ENCODE measurements at places on chromosomes 7 and 10.

DNA sequence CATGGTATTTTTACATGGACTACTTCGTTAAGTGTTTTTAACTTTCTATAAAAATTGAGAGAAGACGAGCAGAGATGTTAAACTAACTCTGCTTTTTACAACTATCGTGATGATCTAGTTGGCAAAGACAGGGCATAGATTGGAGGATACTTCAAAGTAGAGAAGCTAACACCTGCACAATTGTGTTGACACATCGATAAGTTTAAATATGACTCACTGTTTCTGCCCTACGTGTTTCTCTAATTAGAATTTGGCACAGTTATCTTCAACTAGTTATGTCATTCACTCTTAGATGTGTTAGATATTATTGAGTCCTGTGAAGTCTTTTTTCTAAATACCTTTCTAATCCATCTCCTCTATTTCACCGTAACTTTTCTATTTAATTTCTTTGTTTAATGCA, 68.5 kb upstream of the FERD3L start:
- DNase-seq: no peak

- DNase-seq: peak; percentile 34
Observed at GRCh38 chr7:128459394-128459878, 3.8 kb downstream of the HILPDA start.

GRCh38 chr7:43083106-43083505, 29.3 kb upstream of the HECW1 start:
- DNase-seq: no peak

- DNase-seq: no peak
Observed at GRCh38 chr7:10855583-10855982, 118.1 kb upstream of the PHF14 start.

- DNase-seq: no peak
Observed at GRCh38 chr7:67470256-67470751, 473.7 kb downstream of the TYW1 start.

DNA sequence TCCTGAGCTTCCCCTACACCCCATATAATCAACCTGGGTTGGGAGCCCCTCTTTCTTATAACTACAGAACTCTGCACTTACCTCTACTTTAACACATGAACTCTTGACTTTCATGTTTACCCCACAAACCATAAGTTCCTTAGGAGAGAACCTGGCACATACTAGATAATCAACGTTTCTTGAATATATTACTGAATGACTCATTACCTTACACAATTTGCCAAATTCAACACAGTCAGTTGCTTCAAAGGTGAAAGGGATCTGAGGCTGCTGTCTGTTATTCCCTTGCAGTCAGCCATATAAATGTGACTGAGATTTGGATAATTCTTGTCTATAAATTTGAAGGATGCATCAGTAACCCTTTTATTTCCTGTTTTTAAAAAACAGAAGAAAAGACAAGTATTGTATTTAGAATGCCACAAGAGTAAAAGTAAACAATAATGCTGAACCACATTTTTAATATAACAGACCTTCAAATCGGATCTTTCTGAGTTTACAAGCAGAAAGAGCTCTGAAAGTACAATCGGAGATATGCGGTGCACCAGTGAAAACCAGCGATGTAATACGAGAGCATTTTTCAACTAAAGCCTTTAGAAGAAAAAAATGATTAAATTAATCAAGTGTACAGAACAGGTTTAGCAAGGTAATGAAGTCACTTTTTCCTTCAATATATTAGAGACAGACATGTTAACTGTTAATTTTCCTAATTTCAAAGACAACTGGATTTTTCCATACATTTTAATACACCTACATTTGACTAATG, 29.5 kb upstream of the LRRC17 start:
- DNase-seq: no peak

GRCh38 chr10:91034494-91035159, 113.7 kb upstream of the ANKRD1 start:
- DNase-seq: peak; percentile 61

GRCh38 chr10:78362406-78363022, 328.9 kb downstream of the RPS24 start:
- no peak for DNase-seq

DNA sequence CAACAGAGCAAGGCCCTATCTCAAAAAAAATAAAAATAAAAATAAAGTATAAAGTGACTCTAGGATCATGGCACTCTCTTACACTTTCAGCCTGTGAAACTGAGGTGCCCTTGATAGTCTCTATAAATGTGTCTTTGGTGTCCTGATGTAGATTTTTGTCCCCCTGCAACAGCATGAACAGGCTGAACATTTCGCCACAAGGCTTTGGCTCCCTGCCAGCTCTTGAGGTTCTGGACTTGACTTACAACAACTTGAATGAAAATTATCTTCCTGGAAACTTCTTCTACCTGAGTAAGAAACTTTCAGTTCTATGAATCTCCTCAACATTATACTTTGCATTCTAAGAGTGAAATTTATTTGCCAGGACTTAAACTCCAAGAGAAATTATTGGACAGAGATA, 48.1 kb upstream of the BMS1 start:
- no peak for DNase-seq

DNA sequence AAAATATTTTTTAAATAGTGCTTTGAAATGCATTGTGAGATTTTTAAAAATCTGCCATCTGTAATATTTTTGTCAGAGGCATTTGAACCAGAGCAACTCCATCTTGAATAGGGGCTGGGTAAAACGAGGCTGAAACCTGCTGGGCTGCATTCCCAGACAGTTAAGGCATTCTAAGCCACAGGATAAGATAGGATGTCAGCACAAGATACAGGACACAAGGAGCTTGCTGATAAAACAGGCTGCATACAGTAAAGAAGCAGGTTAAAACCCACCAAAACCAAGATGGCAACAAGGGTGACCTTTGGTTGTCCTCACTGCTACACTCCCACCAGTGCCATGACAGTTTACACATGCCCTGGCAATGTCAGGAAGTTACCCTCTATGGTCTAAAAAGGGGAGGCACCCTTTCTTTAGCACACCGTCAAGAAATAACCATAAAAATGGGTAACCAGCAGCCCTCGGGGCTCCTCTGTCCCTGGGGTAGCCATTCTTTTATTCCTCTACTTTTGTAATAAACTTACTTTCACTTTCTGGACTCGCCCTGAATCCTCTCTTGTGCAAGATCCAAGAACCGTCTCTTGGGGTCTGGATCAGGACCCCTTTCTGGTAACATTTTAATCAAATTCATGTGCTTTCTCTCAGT, 273.7 kb downstream of the SEMA3D start:
- DNase-seq: no peak

DNA sequence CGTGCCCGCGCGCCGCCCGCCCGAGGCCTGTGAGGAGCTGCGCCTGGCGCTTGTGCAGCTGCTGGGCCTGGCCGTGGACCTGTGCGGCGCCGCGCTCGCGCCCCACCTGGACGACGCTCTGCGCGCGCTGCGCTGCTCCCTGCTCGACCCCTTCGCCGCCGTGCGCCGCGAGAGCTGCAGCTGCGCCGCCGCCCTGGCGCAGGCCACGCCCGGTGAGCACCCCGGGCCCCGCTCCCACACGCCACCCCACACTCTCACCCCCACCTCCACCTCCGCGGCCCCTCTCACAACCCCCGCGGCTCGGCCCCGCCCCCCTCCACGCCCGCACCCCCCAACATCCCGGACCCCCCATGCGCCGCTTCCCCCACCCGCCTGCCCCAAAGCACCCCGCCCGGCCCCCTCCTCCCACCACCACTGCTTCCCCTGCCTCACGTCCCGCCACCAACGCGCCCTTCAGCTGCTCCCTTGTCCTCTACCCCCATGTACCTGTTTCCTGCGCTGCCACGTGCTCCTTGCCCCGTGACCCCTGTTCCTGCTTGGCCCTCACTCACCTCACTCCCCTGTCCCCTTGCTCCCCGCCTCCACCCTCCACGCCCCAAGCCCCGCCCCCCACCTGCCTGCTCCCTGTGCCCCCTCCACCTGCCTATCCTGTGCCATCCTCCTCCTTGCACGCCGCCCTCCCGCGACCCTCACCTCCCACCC, at the start of gene PRKAR1B:
PRKAR1B (minus strand) TSS at position 178 of the 702 bp plus-strand sequence. CDS start 15,776 bp downstream, outside the sequence.
- DNase-seq: no peak

GRCh38 chr7:47413526-47414341, 168.2 kb downstream of the TNS3 start:
- no peak for DNase-seq

DNA sequence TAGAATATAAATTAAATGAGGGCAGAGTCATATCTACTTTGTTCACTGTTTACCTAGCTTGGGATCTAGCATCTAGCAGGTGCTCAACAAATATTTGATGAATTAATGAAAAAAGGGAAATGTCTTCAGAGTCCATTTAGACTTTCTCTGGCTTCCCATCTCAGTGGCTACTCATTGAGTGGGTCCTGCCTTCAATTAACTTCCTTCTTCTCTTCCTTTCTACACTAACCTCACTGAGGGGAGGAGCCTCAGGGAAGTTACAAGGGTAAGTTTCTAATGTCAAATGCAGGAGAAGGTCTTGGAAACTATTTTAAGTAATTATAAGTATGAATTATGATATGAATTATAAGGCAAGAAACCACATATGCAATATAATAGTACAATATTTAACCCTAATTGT, 28.2 kb upstream of the MPP7 start:
- no peak for DNase-seq

- no peak for DNase-seq
Observed at GRCh38 chr10:94213001-94213530, 149.7 kb downstream of the NOC3L start.

- DNase-seq: no peak
Observed at GRCh38 chr7:99476107-99476506, 3.4 kb downstream of the ZNF789 start.

GRCh38 chr10:60031183-60031582, 124.8 kb upstream of the CCDC6 start:
- no peak for DNase-seq

- DNase-seq: no peak
Observed at GRCh38 chr10:131492211-131492857, 180.8 kb upstream of the TCERG1L start.

DNA sequence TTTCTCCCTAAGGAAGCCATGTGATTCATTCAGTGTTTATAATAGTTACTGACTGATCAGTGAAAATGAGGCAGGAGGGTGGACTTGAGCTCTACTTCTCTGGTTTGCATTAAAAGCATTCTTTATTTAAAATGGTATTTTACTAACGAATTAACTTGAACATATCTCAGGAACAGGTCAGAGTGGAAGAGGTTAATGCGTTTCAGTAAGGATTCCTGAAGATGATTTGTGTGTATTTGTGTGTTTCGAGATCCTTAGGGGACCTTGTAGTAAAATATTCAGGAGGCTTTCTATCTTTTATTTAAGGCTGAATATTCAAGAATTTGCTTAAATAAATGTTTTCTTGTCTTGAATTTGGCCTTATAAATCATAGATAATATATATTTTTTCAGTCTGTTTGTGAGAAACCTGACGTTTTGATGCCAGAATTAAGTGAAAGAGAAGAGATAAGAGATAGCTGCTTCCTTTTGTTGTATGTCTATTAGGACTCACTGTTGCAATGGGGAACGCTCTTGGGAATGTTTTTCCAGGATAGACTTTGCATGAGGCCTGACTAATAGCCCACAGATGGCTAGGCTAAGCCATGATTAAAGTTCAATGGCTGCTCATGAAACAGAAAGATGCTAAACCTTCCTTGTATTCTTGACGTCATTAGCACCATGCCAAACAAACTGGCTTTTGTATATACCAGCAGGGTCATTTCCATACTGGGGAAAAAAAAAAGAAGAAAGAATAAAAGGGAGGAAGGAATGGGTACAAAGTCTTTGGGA, 93.8 kb upstream of the MTPN start:
- DNase-seq: no peak

GRCh38 chr7:129095258-129095657, 40.3 kb upstream of the TNPO3 start:
- no peak for DNase-seq

DNA sequence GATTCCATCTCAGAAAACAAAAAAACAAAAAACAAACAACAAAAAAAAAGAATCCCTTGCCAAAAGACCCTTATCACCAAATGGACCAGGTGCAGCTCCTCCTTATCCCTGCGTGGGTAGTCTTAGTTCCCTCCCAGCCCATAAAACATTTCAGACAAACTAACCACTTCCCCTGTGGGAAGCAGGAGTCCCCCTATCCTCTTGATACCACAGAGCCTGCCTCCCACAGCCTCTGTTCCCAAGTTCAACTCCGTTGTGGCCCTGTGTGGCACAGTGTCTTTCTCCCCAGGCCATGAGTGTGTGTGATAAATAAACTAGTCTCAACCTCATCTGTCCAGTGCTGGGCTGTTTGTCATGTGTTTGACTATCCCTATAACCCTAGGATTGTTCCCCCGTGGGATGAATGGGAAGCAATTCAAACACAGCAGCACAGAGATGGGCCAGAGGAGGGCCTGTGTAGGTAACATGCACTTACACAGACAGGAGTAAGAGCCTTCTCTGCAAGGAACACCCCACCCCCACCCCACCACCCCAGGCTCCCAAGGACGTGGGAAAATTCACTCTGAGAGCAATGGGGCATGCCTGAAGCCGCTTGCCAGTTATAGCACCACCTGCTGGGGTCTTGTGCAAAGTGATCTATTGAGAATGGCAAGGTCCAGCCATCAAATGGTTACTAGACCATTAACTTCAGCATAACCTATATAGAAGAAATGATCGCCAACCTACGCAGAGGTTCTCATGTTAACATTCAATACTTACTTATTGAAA, 147.1 kb upstream of the GHITM start:
- DNase-seq: no peak

GRCh38 chr10:11096422-11096821, 78.8 kb downstream of the CELF2 start:
- DNase-seq: no peak

GRCh38 chr10:105063796-105064195, 422.7 kb downstream of the SORCS3 start:
- DNase-seq: no peak

- DNase-seq: no peak
Observed at GRCh38 chr7:70807650-70808049, 324.3 kb upstream of the GALNT17 start.

DNA sequence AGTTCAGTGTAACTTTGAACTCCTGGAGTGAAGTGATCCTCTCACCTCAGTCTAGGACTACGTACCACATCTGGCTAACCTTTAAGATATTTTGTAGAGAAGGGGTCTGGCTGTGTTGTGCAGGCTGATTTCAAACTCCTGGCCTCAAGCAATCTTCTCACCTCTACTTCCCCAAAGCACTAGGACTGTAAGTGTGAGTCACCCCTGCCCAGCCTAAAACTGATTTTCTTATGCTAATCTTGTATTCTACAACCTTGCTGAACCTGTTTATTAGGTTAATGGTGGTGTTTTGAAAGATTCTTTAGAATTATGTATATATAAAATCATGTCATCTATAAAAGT, 58.0 kb downstream of the LCOR start:
- DNase-seq: no peak

GRCh38 chr7:4108951-4109350, 573.1 kb upstream of the FOXK1 start:
- no peak for DNase-seq

- peak; percentile 72 for DNase-seq
Observed at GRCh38 chr7:49852619-49853462, 79.4 kb downstream of the VWC2 start.

- no peak for DNase-seq
Observed at GRCh38 chr10:129653861-129654260, 186.8 kb downstream of the MGMT start.

- DNase-seq: no peak
Observed at GRCh38 chr10:666237-667012, 23.0 kb downstream of the DIP2C start.

Data from hindlimb muscle (tissue), 1 donor.